Memory B cell (primary cell): ENCODE measurements at places on chromosomes 11 and 22.

DNA sequence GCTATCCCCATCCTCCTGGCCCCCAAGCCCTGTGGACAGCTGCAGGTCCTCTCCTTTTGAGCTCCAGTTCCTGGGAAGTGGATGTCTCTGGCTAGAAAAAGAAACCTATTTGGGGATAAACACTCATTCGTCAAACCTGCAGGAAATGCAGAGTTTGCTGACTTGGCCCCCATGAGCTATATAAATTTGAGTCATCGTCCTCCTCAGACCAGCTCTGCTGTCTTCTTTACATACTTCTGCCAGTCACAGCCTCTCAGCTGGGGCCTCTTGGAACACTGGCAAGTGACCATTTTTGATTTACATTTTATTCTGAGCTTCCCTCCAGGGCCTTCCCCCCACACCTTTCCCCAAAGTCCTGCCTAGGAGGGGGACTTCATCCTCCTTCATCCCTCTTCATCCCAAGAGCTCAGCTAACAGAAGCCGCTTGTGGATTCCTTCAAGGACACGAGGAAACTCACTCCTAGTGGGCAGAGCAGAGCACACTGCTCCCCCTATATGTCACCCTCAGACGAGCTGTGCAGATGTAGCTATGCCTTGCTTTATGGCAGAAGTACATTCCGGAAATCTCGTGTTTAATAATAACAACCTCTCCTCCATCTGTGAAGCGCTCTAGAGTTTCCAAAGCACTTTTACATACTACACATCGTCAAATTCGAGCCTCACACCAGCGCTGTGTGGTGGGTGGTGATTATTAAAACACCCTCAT, 131.8 kb downstream of the FEZ1 start:
- DNase-seq: no peak

- no peak for DNase-seq
These were observed 67.6 kb upstream of the MTMR2 start for GRCh38 chr11:95991545-95991944.

DNA sequence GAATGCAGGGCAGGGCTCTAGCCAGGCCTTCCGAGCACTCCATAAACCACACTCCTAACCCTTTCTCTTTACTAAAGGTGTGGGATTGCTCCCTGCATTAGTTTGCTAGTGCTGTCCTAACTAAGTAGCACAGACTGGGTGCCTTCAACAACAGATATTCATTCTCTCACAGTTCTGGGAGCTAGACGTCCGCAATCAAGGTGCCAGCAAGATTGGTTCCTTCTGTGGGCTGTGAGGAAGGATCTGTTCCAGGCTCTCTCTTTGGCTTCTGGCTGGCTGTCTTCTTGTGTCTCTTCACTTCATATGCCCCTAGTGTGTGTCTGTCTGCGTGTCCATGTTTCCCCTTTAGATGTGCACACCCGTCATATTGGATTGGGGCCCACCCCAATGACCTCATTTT, 59.8 kb downstream of the GALNT18 start:
- no peak for DNase-seq

DNA sequence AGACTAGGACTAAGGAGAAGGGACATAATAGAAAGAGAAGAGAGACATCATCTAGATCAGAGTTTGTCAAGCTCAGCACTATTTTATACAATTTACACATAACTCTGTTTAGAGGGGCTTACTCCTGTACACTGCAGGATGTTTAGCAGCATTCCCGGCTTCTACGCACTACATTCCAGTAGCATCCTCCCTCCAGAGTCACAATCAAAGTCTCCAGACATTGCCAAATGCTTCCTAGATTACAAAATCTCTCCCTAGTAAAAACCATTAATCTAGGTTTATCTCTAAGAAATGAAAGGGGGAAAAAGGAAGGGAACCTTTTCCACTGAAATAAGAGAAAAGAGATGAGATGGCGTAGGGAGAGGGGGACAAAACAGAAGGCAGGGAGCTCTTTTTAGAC, 4.0 kb downstream of the USP28 start:
- no peak for DNase-seq

GRCh38 chr11:129278586-129279319, 86.6 kb upstream of the ARHGAP32 start:
- no peak for DNase-seq

DNA sequence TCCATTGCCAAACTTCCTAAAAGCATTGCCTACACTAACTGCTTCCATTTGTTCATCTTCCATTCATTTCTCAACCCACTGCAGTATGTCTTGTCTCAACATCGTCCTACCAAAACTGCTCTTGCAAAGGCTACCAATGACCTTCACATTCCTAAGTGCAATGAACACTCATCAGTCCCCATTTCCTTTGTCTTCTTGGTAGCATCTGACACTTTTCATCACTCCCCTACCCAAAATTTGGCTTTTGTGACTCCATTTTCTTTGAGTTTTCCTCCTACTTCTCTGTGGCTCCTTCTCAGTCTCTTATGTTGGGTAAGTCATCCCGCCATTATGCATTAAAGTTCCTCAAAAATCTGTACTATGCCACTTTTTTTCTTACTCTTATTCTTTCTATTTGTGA, 135.4 kb downstream of the CCDC81 start:
- no peak for DNase-seq

DNA sequence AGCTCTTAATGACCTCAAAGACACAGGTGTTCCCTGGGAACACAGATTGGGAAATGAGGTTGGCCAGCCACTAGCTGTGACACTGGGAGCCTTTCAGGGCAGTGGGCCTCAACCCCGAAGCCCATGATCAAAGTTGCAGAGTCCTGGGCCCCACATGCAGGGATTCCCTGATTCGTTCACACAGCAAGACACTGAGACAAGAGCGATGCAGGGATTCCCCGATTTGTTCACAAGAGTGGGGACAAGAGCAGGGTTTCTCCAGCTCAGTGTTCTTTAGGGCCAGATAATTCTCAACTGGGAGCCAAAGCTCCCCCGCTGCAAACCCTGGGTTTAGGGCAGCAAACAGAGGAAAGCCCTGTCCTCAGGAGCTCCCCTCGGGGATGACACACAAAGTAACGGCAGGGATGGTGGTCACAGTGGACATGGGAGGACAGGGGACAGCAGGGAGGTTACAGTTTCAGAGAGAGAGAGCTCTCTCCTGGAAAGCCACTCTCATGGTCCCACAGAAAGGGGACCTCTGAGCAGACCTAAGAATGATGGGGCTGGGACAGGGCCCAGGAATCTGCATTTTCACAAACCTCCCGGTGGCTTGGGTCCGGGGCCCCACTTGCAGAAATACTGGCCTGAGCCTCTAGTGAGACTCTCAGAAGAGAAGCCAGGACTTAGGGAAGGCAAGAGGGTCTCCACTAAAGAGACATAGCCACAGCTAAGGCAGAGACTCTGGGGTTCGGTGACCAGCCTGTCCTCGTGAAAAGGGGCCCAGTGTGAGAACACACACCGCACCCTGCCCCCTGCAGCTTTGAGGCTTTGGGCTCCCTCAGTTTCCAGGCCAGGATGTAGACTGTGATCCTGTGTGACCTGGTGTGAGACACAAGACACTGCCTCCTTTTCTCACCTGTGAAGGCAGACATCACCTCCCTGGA, 7.4 kb upstream of the GNAZ start:
- no peak for DNase-seq

- DNase-seq: no peak
These were observed 12.4 kb downstream of the PIWIL3 start for GRCh38 chr22:24761888-24762675.

DNA sequence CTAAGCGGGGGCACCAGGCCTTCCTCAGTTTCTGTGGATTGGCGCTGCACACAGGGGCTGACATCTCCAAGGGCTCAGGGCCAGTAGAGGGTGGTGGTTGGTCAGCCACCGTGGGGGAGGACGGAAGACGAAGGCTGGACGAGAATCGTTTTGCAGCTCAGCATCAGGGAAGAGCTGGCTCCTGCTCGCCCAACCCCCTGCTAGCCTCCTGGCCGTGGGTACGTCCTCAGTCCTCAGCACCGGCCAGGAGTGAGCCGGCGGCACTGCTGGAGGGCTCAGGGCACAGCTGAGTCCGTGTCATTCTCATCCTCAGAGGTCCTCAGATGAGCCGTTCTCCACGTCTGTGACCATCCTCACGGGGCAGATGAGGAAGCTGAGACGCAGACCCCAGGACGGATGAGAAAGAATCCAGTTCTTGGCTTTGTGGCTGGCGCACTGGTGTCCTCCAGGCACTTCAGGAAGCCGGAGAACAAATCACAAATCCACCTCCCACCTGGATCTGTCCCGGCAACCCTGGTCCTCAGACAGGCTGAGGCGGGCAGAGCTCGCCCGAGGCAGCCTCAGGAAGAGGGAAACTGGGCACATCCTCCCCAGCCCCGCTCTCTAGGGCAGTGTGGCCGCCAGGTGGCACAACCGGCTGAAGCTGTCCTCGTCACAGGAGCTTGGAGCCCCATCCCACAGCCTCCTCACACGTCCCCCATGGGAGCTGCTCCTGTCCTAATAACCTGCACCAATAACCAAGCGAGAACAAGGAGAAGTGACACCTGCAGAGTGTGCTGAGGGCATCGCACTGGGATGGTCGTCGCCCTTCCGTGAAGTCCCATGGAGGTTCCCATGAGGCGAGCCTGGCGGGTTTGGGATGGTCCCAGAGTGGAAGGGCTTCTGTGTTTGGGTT, 393.7 kb downstream of the BRD1 start:
- DNase-seq: no peak

- DNase-seq: no peak
These were observed 53.5 kb downstream of the KCNJ4 start for GRCh38 chr22:38401336-38402084.

DNA sequence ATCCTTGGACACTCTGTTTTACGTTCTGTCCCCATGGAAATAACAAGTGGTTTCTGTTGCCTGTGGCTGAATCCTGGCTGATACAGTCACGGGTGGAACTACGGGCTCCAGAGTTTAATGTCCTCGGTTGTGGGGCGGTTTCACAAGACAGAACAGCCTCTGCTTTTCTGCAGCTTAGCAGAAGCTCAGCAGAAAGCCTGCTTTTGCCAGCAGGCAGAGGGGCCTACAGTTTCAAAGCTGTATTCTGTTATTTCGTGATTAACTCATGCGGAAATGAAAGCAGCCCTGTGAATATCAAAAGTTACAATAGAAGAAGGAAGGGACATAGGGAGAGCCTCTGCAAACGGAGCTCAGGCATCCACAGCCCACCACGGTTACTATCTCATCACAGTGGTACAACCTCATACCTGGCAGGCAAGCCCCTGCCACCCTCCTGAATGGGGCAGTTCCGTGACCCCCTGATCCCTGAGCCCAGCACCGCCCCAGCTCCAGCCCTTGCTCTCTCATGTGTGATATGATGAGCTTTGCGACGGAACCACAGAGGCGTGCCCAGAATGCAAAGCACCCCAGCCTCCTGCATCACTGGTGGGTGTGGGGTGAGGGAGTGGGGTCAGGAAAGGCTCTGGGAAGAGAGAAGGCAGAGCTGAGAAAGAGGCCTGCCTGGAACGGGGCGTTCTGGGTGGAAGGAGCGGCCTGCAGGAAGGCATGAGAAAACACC, 360.6 kb downstream of the BRD1 start:
- DNase-seq: no peak

DNA sequence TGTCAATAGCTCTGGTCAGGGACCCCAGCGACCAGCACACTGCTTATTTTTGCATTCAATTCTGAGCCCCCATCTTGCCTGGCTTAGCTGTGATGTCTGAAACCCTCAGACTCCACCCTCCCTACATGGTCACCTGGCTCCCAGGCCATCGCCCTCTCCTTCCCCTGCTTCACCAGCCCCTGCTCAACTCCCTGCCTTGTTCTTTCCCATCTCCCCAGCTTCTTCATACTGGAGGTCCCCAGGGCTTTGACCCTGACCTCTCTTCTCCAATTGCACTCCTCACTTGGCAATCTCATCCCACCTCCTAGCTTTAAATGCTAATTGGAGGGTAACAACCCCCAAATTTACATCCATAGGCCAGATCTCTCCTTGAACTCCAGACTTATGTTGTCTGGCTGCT, 84.3 kb upstream of the GNAZ start:
- no peak for DNase-seq

GRCh38 chr11:117431436-117431835, 103.8 kb downstream of the CEP164 start:
- DNase-seq: no peak

- DNase-seq: no peak
These were observed 18.0 kb downstream of the SDHAF2 start for GRCh38 chr11:61447601-61448551.

DNA sequence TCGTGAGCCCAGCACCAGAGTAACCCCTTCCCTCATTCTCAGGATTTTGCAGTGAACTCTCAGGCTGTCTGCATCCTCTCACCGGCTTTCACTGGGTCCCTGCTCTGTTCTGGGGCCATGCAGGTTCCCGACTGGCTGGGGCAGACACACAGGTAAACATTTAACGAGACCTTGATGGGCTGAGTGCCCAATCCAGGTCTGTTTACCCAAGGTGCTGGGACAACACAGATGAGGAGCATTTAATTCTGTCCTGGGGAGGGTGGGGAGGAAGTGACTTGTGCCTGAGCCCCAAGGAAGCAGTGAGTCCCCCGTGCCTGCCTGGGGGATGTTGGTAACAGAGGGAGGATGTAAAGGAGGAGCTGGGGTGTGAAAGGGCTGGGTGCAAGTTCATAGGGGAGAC, 4.4 kb downstream of the BIK start:
- no peak for DNase-seq

DNA sequence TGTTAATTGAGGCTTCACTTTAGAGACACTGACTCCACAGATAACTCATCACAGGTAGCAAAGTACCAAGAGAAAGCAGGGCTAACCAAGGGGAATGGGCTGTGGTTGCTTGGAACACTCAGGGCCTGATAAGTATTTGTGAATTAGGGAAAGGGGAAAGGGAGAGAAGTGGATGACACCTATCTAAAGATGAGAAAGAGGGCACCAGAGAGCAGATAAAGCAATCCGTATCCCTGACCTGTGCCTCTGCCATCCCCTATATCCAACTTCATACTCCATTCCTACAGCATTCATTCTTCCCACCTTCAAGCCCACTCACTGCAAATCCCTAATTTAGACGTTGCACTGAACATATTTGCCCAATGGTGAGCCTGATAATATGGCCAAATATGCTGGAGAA, 43.0 kb upstream of the API5 start:
- DNase-seq: no peak

DNA sequence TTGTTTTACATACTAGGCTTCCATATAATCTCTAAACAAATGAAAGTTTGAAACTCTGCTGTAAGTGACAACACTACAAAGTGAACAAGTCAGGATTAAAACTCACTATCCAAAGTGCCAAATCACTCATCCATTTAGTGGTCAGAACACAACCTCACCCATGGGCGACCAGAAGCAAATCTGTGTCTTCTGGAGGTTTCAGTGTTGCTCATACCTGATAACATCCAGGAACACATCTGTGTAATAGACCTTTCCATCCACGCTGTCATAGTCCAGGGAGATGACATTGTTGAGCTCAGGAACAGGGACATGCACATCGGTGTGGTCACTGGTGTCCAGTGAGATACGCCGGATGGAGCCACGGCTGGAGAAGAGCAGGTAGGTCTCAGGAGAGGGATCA, 28.5 kb upstream of the CKAP5 start:
- no peak for DNase-seq

- DNase-seq: no peak
These were observed 39.0 kb downstream of the APOL5 start for GRCh38 chr22:35756722-35757121.
